H9 (cell line): ENCODE measurements at places on chromosomes 11 and 22.

DNA sequence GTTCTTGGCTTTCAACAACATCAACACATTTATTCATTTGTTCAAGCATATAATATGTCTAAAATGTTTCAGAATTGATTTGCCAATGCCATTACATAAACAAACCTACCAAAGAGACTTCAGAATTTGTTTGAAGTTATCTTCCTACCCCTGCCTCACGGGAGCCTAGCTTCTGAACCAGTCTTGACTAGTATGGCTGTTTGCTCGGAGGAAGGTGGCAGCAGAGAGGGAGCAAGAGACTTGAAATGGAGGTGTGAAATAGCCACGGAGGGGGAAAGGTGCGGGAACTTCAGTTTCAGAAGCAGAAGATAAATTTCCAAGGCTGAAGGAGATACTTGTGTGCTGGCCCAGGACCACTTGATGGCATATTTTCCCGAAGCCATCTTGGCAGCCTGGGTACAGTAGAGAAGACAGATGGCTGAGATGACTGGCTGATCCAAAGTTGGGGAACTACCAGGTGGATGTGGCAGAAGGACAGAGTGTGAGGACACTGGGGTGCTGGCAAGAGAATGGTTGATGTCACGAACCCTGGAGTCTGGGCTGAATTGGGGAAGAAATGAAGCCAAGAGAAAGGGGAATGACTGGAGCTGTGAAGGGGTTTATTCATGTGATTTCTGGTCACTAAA is 14.0 kb upstream of the MTCH2 start:
- DNase-seq, result peak; percentile 33

DNA sequence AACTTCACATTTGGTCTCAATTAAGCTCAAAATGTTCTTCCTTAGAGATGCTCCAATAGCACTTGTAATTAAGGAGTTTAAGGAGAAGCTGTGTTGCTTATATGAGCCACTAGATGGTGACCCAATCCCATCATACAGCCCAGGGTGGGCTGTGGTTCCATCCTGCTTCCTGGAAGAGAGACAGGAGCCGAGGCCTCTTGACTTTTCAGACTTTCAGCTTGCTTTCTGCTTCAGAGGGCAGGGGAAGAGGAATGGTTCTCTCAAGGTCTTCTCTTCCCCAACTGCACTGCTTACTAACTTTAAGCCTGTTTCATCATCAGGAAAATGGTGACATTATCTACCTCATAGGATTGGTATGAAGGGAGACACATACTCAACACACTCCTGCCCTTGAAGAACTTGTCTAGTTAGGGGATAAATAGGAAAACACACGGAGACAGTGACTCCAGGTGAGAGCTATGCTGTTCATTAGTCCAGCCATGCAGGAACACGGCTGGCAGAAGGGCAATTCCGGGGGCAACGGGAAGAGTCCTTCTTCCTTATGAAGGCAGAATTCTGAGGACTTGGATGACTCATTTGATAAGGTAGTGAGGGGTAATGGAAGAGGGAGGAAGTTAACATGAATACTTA is 20.1 kb downstream of the TMEM218 start:
- DNase-seq, result peak; percentile 68

- no peak for DNase-seq
Measured at GRCh38 chr11:57942808-57943207, 80.9 kb upstream of the OR9Q1 start.

- DNase-seq, result no peak
Measured at GRCh38 chr11:11416917-11417316, 63.9 kb upstream of the CSNK2A3 start.

DNA sequence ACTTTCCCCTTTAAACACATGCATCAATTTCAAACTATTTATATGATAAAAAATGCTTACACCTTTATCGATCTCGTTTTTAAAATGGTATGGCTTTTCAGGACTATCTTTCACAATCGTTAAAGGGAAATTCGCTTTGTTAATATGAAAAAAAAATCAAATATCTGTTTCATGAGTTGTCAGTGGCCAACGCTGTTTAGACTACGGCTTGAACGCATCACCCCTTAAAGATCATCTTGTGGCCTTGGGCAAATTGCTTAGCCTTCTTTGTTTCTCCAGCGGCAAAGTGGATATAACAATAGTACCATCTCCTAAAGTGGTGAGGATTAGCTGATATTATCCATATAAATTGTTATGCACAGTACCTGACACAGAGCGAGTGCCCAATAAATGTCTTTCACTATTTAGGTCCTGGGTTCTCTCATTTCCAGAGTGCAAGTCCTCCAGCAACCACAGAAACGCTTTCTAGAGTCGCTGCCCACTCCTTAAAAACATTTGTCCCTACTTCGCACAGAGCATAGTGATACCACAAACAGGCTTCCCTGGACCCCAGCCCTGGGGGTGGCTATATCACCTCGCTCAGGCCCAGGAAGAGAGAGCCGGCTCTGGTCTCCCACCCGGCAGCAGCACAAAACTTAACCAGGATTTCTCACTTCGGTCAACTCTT is 904 bp downstream of the SLC35F2 start:
- DNase-seq, result no peak

DNA sequence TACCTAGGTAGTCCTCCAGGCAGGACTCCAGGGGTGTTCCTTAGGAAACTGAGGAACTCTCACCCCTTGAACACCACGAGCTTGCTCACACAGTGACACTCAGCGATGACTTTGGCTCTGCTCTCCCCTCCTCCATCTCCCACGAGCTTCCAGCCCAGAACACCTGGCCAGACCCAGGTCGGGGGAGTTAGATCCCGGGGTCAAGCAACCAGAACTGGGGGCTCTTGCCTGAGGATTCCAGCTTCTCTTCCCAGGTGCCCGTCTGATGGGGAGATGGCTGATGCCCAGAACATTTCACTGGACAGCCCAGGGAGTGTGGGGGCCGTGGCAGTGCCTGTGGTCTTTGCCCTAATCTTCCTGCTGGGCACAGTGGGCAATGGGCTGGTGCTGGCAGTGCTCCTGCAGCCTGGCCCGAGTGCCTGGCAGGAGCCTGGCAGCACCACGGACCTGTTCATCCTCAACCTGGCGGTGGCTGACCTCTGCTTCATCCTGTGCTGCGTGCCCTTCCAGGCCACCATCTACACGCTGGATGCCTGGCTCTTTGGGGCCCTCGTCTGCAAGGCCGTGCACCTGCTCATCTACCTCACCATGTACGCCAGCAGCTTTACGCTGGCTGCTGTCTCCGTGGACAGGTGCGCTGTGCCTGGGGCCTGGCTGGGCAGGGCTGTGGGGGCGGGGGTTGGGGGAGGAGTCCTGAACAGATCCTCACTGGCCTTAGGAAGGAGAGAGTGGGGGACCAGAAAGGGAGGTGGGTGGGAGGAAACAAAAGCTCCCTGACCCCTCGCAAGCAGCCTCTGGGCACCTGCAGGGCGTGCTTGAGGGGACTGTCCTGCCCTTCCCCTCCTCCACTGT is at the start of gene GALR3:
GALR3 (plus strand) TSS at position 249 of the 852 bp plus-strand sequence; CDS start at position 274, 25 bp downstream.
- no peak for DNase-seq
